Fibroblast of the aortic adventitia (primary cell): ENCODE measurements at places on chromosomes 12 and 14. TPM values are rescaled to one million over a fixed set of nuclear protein-coding genes. Genes with fewer than 3 reads are reported as not detected.

ANO2 gene
- not detected in 2 replicates for total RNA-seq

DNA sequence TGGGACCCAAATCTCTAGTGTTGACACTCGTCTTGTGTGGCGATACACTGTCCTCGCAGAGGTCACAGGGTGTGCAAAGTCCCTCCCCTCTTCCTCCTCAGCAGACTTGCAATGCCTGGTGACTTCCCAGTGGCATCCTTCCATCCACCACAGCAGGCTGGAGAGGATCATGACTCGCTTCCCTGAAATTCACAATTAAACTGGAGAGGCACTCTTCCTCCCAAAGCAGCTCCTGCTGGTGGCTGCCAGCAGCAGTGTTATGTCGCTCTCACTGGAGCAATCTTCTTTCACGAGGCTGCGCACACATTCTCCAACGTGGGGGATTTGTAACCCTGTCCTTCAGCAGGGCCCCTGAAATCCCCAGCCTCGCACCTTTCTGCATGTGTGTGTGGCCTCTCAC is 145.2 kb upstream of the TMCC3 start:
- peak; percentile 46 for DNase-seq

SLC25A21 gene
- 0.49 and 1.2 TPM in 2 replicates for total RNA-seq

TCL1B gene
- total RNA-seq, result 0.98 TPM in 1 of 2 replicates, not detected in the other

- no peak for DNase-seq
Measured at GRCh38 chr12:54432815-54433164, 13.7 kb upstream of the ITGA5 start.

- DNase-seq, result peak; percentile 10
Measured at GRCh38 chr12:53096759-53097158, 708 bp upstream of the IGFBP6 start.

DNA sequence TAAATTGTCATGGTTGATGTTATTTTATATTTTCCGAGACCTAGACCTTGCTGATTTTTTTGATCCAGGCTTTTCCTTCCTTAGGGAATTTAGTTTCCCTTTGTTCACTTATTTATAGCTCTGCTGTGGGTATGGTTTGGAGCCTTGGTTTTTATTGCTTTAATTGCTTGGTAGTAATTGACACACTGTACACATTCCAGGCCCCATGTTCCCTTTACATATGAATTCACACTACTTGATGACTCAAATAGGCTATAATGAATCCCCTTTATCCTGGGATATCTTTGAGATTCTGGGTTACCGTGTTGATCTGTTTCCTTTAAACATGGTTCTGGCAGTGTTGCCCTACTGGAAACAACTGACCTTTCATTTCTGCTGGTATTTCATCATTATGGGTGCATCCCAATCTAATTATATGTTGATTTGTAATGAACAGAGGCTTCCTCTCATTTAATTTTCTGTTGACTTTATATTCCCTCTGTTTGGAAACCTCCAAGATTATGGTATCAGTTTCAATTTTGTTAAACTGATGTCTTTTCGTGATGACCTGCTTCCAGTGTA is 424.0 kb downstream of the RAD51B start:
- DNase-seq, result no peak

PTPRQ gene
- 1.2 and 32.1 TPM in 2 replicates for total RNA-seq

INSM2 gene
- not detected in 2 replicates for total RNA-seq

DNA sequence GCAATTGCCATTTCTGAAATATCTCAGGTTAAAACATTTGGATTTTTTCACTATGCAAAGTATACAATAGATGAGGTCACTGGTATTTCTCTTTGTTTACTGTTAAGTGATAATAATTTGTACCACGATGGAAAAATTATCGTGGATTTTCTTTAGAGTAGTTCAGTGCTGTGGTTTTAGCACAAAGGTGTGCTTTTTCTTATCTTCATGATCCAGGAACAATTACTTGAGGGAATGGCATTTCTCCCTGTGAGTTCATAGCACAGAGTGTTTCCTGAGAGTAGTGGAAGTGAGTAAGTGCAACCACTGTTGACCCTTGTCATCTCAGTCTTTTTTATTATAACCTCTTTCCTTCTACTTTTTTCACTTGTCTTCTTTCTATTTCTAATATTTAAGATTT is 86.8 kb downstream of the FGD4 start:
- no peak for DNase-seq

ADIPOR2 gene
- total RNA-seq, result 12.4 and 26.0 TPM in 2 replicates

HOXC13 gene
- total RNA-seq, result not detected in 2 replicates

PABPN1 gene
- 44.8 and 53.4 TPM in 2 replicates for total RNA-seq

DNA sequence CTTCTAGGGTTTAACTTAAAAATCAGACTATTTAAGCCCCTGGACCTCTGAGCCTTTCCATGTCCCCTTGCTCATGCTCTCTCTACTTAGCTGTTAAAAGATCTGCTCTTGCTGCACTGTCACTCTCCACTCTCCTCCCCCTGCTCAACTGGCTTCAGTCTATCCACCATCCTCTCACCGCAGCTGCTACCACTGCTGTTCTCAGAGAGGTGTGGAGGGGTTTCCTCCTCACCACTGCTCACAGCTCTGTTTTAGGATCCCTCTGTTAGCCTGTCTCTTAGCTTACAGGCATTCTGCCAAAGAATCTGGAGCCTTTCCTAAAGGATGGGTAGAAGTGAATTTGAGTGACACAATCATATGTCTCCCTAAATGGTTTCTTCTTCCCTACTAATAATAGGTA is 43.7 kb upstream of the ATP2B1 start:
- DNase-seq, result no peak

- no peak for DNase-seq
Measured at GRCh38 chr14:67385120-67385519, 25.0 kb downstream of the EIF2S1 start.

WDR89 gene
- 7.0 and 10.1 TPM in 2 replicates for total RNA-seq

PTPRR gene
- total RNA-seq, result 1.4 TPM in 1 of 2 replicates, not detected in the other

DNA sequence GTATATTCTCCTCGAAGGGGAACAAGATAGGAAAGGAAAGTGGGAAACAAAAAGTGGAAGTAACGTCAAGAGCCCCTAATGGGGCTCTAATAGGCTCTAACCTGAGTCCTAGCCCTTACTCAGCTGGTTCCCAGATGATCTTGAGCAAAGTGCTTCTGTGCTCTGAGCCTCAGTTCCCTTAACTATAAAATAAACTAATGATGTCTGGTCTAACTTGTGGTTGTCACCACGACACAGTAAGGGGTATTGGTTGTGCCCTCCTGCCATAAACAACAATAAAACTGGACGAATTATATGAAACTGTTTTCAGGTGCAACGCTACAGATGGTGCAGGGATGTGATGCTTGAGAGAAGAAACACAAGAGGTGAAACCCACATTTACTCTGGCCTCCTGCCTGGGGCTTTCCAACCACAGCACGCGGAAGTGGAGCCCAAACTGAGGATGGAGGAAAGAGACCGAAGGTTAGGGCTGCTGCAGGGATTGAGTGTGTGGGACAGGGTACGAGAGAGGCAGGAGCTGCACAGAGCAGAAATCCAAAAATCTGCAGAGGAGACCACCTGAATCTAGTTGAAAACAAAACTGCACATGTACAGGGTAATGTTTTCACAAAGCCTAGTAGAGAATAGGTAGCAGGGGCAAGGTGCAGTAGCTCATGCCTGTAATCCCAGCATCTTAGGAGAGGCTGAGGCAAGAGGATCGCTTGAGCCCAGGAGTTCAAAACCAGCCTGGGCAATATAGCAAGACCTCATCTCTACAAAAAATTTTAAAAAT is 45.6 kb upstream of the BCL2L14 start:
- DNase-seq, result no peak

DNA sequence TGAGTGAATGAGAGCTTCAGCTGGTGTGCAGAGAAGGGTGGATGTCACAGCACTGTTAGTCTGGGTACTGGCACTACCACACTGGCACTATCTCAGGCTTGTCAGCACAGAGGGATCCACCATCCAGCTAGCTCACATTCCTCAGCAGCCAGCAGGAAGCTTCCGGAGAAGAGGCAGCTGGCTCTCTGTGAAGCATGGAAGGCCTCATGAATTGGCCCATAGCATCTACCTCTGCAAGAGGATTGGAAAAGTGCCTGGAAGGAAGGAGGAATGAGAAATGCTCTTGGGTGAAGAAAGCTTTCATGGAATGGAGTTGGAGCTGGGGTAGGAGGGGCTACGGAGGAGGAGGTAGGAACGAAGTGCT is 9.9 kb downstream of the KRT83 start:
- peak; percentile 52 for DNase-seq

DNA sequence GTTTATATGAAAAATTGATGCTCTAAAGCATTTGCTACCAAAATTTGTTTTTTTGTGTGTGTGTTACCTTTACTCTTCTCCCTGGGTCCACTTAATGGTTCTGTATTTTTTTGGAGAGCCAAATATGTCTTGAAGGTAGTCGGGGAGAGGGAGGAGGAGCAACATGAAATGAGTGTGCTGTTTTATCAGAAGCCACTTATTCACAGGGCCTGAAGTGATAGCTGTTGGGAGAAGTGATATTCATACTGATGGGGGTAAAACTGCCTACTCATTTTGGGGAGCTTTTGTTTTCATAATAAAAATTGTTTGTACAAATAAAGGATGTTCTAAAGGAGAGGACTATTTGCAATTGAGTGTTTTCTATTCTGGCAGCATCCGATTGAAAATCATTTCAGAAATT is 29.2 kb downstream of the CRADD start:
- DNase-seq, result no peak

TNFAIP2 gene
- total RNA-seq, result 44.5 and 120 TPM in 2 replicates

RPS6KL1 gene
- 0.09 and 1.6 TPM in 2 replicates for total RNA-seq

RTL1 gene
- not detected in 2 replicates for total RNA-seq

GRCh38 chr12:20567413-20567812 is 127.7 kb upstream of the SLCO1C1 start:
- peak; percentile 9 for DNase-seq

DNA sequence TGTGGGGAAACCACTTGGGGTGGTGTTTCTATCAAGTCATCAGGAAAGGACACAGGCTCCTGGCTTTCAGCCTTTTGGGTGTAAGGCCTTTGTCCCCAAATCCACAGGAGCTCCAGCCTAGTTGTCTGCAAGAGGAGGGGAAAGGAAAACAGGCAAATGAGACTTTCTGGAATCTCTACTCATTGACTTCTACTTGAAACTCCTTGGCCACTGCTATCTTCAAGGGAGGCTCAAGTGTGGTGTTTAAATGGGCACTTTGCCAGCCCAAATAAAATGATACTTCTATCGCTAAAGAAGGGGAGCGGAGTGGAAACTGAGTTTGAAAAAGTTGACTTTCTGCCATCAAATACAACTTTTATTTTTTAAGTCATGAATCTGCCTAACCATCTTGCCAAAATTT is 445.9 kb upstream of the RGS6 start:
- DNase-seq, result peak; percentile 46

DNA sequence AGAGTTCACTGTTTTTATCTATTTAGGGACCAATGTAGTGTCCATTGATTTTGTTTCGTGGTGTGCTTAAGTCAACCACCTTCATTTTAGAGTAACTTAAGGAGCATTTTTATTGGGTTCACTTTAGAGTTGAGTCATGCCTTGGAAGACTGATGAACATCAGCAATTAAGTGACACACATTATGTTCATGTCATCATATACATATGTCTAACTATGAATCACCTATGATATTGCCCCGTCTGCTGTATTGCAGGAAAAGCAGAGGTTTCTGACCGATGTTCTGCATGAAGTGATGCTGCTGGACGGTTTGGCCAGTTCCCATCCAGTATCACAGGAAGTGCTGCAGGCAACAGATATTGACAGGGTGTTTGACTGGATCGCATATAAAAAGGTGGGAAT is 227.1 kb downstream of the TRHDE start:
- DNase-seq, result no peak

DNA sequence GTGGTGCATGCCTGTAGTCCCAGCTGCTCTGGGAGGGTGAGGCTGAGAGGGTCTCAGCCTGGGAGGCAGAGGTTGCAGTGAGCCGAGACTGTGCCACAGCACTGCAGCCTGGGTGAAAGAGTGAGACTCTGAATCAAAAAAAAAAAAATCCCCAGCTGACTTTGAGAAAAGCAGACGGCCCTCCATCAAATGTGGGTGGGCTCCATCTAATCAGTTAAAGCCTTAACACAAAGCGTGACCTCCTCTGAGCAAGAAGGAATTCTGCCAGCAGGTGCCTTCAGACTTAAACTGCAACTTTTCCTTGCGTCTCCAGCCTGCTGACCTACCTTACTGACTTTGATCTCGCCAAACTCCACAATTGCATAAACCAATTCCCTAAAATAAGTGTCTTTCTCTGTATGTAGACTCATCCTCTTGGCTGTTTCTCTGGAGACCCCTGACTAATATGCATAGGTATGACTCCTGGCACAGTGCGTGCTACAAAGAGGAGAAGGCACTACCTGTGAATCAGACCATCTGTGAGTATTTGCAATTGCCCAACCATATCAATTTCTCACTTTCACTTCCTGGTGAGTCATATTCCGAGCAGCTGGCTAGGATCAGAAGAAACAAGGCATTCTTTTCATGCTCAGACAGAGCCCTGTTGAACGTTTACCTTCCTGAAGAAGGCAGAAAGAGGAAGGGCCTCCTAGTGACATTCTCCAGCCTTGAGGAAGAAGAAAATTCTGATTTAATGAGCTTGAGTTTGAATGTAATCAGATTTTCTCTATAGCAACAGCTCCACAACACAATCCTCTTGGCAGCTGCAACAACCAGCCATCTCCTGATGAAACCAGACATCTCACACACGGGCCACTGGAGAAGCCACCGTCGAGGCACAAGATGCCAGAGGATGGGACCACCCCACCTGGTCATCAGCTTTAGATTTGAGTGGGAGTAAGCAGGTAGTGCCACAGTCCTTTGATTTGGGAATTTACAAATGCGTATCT is 54.3 kb downstream of the CLMN start:
- peak; percentile 87 for DNase-seq

RNASE2 gene
- total RNA-seq, result not detected in 2 replicates

DNA sequence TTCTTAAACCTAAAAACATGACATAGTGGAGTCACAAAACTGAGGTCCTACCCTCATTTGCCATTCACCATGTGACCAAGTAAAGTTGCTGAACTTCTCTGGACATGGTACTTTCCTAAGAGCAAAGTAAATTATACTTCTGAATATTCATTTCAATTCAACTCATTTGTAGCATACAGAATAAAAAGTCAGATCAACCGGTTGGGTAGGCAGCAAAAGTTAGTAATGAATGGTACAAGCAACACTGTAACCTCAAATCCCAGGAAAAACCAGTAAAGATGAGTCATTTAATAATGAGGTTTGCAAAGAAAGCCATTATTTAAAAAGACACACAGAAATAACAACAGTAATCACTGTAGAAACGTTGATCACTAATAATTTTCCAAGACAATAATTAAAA is 8.7 kb downstream of the POLE2 start:
- DNase-seq, result no peak

FAM181A gene
- total RNA-seq, result not detected in 2 replicates

- DNase-seq, result no peak
Measured at GRCh38 chr12:49061157-49061650, 610 bp upstream of the KMT2D start.

DNA sequence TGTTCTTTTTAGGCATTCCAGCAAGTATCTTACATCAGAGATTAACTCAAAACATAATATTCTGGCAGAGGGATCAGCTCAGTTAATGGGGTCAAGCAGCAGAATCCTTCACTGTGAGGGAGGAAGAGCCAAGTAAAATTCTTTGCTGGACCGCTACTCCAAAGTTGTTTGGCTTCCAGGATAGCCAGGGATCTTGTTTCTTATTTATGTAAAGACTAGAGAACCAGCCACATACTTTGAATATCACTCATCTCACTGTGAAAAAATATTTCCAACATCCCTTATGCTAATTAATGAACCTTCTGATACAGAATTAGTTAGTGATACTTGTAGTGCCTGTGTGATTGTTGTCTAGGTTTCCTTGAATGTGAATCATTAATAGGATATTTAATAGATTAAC is 94.2 kb downstream of the PLEKHA5 start:
- peak; percentile 81 for DNase-seq

GRCh38 chr12:98698603-98699463 is 53.7 kb downstream of the APAF1 start:
- DNase-seq, result peak; percentile 71
